ENCODE measurements at places on chromosomes 11 and 22.
A peak's percentile ranks its signal among the peaks of the same experiment; 100 is the strongest.

GRCh38 chr22:49689255-49689770 lies 138.4 kb downstream of the BRD1 start:
- no peak for DNase-seq

- DNase-seq, result no peak
Observed at GRCh38 chr11:10432971-10433370, 22.1 kb upstream of the AMPD3 start.

DNA sequence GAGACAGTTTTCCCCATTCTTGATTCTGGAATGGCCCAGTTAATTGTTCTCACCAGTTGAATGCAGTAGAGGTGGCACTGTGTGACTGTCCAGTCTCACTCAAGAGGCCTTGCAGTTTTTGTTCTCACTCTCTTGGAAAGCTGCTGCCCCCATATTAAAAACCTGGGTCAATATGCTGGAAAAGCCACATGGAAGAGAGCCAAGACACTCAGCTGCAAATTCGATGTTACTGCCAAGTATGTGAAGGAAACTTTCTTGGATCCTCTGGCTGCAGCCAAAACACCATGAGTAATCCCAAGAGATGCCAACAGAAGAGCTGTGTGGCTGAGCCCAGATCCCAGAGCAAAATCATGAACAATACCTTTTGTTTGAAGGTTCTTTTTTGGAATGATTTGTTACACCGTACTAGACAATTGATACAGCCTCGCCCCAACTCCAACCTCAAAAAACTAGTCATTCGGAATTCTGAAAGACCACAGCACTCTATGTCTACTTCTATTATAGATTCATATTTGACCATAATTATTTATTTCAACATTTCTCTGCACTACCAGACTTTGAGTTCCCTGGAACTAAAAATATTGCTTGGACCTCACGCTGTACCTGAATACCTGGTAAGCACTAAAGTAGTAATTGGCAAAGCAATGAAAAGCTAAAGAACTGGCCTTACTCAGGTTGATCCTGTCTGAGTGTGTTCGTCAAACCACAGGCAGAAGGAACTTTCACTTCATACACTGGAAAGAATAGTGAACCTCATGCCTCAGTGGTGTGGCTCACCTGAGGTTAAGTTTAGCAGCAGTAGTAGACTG lies 378.8 kb downstream of the ETS1 start:
- peak; percentile 97 for DNase-seq

GRCh38 chr11:109984634-109985289 lies 108.4 kb upstream of the ZC3H12C start:
- DNase-seq, result no peak

- DNase-seq, result no peak
Observed at GRCh38 chr22:27772081-27772983, 29.2 kb downstream of the MN1 start.

DNA sequence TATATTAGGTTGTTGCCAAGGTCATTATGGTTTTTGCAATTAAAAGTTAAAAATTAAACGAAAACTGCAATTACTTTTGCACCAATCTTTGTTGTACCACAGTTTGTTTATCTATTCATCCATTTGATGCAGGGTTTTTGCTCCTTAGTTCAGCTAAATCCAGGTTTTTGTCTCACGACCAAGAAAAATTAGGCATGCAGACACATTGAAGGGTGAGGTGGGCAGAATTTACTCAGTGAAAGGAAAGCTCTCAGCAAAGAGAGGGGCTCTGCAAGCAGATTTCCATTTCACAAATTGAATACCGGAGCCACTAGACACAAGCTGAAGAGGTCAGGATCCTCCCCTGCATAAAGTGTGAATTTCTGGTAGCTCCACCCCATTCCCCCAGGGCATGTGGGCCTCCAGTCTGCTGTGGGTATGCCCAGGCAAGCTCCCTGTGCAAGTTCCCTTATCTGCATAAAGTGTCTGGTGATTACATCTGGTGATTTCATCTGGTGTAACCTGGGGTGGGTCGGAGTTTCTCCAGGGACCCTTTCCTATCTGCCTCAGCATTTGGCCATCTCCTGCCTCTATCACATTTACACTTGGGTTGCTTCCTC lies 33.3 kb downstream of the APOL6 start:
- peak; percentile 38 for DNase-seq

GRCh38 chr11:129700701-129701100 lies 114.9 kb upstream of the TMEM45B start:
- DNase-seq, result no peak

GRCh38 chr11:124950601-124951330 lies 3.2 kb upstream of the CCDC15 start:
- no peak for DNase-seq

DNA sequence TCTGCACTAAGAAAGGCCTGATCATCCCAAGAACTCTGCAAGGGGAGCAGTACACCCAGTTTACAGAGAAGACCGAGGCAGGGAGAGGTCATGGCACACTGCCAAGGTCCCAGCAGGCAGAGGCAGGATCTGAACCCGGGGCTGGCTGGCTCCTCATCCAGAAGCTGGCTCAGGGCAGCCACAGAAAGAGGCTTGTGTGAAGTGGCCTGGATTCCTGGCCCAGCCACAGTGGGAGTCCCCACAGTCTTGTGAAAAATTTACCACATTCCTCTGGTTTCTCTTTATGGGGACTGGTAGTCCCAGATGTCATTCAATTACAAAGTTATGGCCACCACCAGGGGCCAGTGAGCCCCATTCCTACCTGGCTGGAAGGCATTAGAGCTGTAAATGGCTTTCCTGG lies 440.5 kb downstream of the MIAT start:
- DNase-seq, result no peak

DNA sequence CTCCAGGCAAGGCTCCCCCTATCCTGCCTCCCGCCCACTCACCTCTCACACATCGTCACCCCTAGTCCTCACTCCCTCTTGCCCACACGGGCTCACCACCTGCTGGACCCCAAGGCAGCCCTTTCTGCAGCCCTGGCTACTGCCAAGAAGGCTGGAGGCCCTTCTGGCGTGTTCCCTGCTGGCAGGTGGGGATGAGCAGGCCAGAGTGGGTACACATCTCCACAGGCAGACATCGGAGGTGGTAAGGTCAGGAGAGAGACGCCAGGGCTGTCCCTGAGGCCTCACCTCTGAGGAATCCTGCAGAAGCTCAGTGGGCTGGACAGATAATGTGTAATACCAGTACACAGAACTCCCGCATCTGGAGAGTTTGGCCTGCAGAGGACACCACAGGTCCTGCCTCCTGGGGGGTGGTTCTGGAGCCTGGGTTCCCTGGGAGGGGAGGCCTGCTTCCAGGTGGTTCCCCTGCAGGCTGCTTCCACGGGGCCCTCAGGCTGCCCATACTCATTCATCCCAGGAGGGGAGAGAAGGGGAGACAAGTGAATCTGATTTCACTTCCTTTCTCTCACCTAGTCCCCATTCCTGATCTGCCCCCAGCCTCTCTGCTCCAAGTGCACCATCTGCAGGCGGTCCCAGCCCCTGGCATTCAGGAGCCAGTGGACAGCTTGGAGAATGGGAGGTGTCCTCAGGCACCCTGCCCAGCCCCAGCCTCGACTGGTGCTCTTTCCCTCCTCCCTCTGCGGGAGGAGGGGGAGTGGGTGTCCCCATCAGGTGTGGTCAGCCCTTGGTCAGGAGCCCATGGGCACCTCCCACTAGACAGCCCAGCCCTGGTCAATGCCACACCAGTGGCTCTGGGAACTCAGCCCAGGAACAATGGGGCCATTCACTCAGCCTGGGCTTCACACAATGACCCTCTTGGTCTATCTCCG lies 6.1 kb upstream of the CHST1 start:
- DNase-seq, result no peak

DNA sequence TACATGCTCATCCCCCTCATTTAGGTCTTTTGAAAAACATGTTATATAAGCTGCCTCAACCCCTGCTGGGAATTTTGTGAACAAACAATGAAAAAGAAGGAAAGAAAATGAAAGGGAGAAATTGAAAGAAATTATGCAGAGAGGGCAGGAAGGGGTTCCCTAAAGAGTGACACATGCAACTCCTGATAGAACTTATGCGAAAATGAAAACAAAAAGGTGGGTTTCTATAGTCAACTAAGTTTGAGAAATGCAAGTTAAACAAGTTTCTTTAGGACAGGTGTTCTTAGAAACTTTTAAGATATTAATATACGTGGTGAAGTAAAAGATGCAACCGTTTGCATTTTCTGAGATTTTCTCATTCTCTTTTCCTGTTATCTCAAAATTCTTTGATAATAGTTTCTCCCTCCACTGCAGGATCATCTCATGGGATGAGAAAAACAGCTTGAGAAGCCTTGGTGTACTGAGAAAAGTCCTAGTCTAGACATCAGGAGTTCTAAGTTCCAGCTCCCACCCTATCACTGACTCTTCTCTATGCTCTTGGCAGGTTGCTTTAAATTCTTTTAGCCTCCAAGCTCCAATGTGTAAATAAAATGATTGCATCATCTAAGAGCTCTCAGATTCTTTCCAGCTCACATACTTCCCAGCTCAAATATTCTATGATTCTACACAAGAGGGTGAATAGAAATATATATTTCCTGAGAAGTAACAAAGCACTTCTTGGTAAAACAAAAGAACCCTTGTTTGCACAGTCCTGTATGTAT lies 109.2 kb downstream of the FAM76B start:
- DNase-seq, result no peak

GRCh38 chr11:46338988-46339666 lies 8.1 kb upstream of the DGKZ start:
- DNase-seq, result no peak

DNA sequence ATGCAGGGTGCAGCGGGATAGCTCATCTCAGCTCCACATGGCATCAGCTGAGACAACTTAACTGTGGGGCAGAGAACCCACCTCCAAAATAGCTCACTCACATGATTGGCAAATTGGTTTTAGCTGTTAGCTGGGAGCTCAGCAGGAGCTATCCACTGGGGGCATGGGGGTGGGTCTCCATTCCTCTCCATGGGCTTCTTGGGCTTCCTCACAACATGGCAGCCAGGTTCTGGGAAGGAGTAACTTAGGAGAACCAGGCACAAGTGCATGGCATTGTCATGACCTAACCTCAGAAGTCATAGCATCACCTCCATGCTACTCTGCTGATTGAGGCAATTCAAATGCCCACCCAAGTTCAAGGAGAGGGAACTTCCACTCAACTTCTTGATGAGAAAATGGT lies 85.5 kb downstream of the MN1 start:
- DNase-seq, result no peak

All from foreskin keratinocyte (primary cell).